ENCODE measurements at places on chromosomes 4 and X.

- DNase-seq = no peak
These were observed 166.4 kb upstream of the NPY2R start for GRCh38 chr4:155042014-155042413.

GRCh38 chr4:135732448-135732847, 1530.9 kb upstream of the PABPC4L start:
- no peak for DNase-seq

DNA sequence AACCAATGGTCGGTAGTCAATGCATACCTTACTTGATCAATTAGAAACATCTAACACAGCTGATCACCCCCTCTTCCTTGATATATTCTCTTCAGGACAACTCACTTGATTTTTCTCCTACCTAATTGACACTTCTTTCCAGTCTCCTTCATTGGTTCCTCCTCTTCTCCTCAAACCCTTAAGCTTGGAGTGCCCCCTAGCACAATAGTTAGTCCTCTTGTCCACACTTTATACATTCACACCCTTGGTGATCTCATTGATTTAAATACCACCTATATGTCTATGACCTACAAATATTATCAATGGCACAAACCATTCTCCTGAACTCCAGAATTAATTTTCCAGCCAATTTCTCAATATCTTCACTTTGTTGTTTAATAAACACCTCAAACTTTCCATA, 724.0 kb downstream of the ADGRL3 start:
- no peak for DNase-seq

DNA sequence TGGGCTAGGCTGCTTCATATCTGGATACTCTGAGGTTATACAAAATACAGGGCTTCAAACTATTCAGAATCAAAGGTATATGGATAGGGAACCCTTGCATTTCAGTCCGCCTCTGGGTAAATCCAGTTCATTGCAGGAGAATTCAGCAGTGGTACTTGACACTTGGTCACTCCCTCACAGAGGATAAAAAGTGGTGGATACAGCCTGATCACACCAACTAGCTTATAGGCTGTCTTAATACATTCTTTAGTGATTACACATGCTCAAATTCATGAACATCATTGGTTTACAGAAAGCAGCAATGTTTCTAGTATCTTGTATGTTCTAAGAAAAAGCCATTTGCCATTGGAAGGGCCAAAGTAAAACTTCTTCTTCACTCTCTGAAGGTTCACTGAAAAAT, 104.8 kb upstream of the PDE5A start:
- no peak for DNase-seq

DNA sequence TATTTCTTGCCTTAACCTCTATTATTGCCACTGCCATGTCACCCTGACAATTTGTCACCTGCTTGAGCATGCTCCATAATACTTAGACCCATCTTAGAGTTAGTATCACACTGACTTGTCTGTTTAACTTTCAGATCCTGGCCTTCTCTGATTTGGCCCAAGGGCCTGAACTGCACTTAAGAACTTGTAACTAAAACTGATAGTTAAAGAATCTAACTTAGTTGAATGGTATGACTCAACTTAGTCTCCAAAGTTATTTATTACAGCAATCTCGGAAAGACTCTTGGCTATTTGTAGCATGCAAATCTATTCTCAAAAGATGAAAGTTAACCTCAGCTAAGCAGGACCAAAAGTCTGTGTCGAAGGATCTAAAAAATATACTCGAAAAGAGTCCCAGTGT, 72.3 kb downstream of the IGSF1 start:
- DNase-seq = no peak
